NCI-H1436 (cell line): ENCODE measurements at places on chromosomes 16 and 17.

GRCh38 chr17:19900809-19901208, 33.1 kb upstream of the ULK2 start:
- DNase-seq: no peak

GRCh38 chr17:21394265-21394664, 18.1 kb downstream of the KCNJ12 start:
- DNase-seq: no peak

DNA sequence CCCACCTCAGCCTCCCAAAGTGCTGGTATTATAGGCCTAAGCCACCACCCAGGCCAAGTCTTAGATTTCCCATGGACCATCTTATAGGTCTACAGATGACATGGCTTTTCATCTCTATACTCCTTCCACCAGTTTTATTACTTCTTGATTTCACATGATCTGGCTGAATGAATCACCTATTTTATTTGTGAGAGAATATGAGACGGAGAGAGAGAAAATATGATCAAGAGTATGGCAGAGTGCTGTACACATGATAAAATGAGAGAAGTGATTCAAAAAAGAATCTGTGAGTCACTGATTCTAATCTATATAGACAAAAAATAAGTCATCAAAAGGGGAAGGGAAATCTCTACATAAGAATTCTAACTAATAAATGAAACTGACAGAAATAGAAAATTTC, 13.7 kb downstream of the ACSM1 start:
- DNase-seq: no peak

- DNase-seq: no peak
Measured at GRCh38 chr17:31374094-31374447, 17.4 kb upstream of the RAB11FIP4 start.

DNA sequence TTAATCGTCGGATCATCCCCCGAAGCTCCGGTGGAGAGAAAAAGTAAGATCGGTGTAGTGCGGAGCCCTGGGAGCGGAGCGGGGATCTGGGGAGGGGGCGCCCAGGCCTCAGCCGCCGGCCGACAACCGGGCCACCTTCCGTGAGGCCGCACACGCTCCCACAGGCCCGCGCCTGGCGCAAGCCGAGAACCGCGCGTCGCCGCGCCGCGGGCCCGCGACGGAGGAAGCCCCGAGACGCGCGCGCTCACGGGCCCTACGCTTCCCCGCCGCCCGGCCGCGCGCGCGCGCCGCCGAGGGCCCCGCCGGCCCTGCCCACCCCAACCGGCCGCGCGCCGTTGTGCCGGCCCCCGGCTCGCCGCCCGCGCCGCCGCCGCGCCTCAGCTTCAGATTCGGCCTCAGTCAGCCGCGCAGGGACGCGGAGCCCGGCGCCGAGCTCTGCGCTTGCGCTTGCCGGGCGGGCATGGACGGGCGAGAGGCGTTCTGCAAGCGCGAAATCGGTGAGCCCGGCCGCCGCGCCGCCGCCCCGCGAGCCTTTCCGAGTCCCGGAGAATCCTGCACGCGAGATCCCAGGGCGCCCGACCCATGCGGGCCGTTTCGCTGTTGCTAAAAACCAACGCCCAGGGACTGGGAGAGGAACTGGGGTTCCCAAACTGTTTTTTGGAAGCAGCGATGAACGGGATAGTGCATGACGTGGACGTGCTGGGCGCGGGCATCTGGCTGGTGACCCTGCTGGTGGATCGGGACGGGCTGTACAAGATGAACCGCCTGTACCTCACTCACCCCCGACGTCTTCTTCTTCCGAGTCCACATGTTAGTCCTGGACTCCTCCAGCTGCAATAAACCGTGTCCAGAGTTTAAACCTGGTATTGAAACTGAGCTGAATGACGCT, 28.0 kb upstream of the LRRC37A start:
- peak; percentile 92 for DNase-seq

DNA sequence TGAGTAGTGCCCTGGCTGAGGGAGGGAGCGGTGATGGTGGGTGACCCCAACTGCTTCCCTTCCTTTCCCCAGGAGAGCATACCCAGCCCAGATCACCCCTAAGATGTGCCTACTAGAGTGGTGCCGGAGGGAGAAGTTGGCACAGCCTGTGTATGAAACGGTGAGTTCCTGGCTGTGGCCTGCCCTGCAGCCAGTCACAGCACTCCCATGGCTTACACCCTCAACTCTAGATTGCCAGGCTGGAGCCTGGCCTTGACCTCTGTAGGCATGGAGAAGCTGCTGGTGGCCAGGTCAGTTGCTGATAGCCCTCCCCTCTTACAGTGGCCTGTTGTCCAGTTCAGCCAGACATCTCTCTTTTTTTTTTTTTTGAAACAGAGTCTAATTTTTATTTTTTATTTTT, 8.6 kb upstream of the NFATC3 start:
- no peak for DNase-seq

DNA sequence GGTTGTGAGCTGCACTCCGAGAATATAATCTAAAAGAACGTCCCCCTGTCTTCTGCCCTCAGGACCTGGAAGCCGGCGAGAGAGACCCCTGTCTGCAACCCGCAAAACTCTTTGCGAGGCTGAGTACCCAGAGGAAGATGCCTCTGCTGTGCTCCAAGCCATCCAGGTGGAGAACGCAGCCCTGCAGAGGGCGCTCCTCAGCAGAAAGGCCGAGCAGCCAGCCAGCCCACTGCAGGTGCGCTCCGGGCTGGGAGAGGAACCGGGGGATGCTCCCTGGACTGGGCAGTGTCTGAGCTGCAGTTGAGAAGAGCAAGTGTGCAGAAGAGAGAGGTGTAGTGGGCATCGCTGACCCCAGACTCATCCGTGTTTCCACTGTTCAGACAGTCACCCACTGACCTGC, 148.3 kb downstream of the KATNIP start:
- DNase-seq: no peak
